A549 treated with Hydrocortisone at 1 μM for 4 hours (cell line): ENCODE measurements at places on chromosomes 2 and 18. TPM values are rescaled to one million over a fixed set of nuclear protein-coding genes. Genes with fewer than 3 reads are reported as not detected.

The CD8A gene
- 0.20 to 0.47 TPM (median 0.32 TPM) in 5 replicates for total RNA-seq

The UGT1A5 gene
- total RNA-seq: 0.08 to 0.13 TPM in 2 of 5 replicates, not detected in the others

The SALL3 gene
- not detected in 5 replicates for total RNA-seq

The DYNAP gene
- not detected in 5 replicates for total RNA-seq

The KCNIP3 gene
- 1.3 to 2.3 TPM (median 1.7 TPM) in 5 replicates for total RNA-seq

The CPLX4 gene
- not detected in 5 replicates for total RNA-seq

The DNAH6 gene
- total RNA-seq: 0.01 to 0.18 TPM (median 0.10 TPM) in 5 replicates

The SLC25A52 gene
- not detected in 5 replicates for total RNA-seq

The ANKRD39 gene
- 15.0 to 22.0 TPM (median 19.9 TPM) in 5 replicates for total RNA-seq

The MEP1B gene
- total RNA-seq: 0.06 to 0.10 TPM in 2 of 5 replicates, not detected in the others

The KIAA2012 gene
- total RNA-seq: not detected in 5 replicates

The TUBA3E gene
- 3.0 to 4.6 TPM (median 4.2 TPM) in 5 replicates for total RNA-seq

The IL1RL1 gene
- total RNA-seq: 0.64 to 1.4 TPM (median 1.0 TPM) in 5 replicates

The VAMP8 gene
- 15.1 to 19.3 TPM (median 16.7 TPM) in 5 replicates for total RNA-seq

The FER1L5 gene
- 0.03 TPM in 1 of 5 replicates, not detected in the others for total RNA-seq

The CD207 gene
- total RNA-seq: not detected in 5 replicates

The IL36G gene
- not detected in 5 replicates for total RNA-seq

The NAT8 gene
- total RNA-seq: not detected in 5 replicates

The GPR45 gene
- total RNA-seq: not detected in 5 replicates

The C2orf80 gene
- total RNA-seq: not detected in 5 replicates

The CDK15 gene
- total RNA-seq: not detected in 5 replicates
